Hypothalamus (tissue), 51 donors: ENCODE measurements at places on chromosomes 16 and 17.
A peak's percentile ranks its signal among the peaks of the same experiment; 100 is the strongest.

DNA sequence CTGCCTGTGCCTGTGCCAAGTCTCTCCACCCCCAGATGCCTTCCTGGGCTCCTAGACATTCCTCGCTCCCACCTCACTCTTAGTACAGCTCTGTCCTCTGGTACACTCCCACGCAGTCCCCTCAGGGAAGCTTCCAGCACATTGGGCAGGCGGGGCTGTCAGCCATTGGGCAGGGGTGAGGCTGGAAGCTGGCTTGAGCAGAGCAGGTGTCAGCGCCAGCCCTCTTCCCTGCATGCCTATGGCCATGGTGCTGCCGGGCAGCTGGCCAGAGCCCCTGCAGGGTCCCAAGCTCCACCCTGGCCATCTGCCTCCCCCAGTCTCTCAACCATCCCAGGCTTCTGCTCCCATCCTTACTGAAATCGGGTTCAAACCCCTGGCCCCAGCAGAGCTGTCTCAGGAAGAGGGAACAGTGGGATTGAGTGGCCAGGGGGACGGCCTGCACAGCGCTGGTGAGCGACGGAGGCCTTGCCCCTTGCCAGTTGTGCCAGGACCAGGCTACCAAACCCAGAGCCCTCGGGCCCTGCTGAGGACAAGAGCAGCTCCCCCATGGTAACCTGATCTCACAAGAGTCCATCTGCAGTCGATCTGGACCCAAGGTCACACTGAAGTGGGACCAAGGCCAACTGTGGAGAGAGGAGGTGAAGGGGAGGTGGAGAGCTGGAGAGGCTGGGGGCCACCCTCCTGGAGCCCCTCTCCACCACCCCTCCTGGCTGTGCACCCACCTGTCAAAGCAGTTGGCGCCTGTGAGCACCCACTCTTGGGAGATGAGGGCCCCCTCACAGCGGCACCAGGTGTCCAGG is 2.4 kb upstream of the B9D1 start:
- DNase-seq, result no peak

DNA sequence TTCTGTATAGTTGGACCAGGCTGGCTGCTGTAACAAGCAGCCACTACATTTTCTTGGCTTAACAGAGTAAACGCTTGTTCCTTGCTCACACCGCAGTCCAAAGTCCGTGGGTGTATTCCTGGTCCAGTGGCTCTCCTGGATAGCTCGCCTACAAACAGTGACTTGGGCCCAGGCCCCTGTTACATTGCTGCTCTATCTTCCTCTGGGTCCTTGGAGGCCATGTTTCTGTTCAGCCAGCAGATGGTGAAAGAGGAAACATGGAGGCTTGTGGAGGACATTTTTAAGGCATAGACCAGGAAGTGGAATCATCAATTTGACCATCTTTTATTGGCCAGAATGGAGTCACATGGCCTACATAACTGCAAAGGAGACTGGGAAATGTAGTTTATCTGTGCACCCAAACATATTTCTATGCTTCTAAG is 55.1 kb downstream of the ATP2C2 start:
- no peak for DNase-seq

- no peak for DNase-seq
Measured at GRCh38 chr16:84449156-84450140, 55.0 kb downstream of the MEAK7 start.

GRCh38 chr17:8118769-8119580 is 661 bp upstream of the ALOXE3 start:
- DNase-seq, result peak; percentile 83

GRCh38 chr16:3836641-3837040 is 43.9 kb downstream of the CREBBP start:
- no peak for DNase-seq

DNA sequence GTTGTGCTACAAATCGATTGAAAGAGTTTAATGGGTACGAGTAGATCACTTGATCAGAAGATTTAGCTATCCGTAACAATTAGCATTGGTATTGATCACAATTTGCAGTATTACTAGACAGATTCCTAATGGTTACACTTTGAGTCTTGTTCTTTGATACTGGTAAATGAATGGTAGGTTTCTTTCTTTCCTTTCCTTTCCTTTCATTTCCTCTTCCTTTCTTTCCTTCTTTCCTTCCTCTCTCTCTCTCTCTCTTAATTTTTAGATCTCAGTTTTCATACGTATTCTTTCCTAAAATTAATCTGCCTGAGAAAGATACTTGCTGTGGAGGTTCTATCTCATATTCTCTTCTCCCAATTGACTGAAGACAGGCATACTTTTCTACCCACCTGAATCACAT is 17.9 kb downstream of the CPD start:
- DNase-seq, result no peak
